Fibroblast of skin of left biceps (primary cell): ENCODE measurements at places on chromosomes 3 and 15.

- DNase-seq = no peak
These were observed 333.5 kb downstream of the FOXP1 start for GRCh38 chr3:71250026-71250425.

DNA sequence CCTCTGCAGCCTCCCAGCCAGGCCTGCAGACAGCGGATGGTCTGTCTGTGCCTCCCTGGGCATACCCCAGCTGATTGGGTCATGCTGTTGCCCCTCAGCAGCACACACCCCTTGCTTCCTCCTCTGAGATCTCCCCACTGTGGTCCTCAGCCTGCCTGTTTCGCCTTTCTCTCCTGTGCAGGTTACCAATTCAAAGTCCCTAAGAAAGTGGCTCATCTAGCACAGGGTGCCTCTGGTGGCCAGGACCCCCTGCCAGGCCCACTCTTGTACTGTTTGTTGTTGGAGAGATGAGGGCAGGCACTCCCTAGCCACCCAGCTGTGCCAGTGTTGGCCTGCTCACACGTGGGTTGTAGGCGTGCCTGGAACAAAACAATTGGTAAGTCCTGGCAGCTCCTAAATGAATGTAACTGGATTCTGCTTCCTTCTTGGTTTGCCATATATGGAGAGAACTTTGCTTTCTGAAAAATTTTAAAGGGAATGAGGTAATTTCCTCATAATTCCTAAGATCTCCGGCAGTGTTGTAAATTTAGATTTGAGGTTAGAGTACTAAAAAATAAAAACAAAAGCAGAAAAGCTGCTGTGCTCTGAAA is 213.2 kb upstream of the IL12A start:
- peak; percentile 72 for DNase-seq

DNA sequence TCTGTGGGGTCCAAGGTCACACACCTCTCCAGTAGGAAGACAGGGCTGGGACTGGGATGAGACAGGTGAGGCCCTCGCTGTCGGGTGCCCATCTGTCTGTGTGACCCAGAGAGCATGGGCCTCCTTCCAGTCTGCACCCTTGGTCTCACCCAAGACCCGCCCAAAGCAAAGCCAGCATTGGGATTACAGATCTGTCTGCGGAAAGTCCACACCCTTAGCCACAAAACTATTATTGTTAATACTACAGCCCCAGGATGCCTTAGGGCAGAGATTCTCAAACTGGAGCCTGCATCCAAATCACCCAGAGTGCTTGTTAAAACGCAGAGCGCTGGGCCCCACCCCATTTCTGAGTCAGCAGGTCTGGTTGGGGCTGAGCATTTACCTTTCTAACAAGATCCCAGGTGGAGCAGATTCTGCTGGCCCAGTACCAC is 58.5 kb upstream of the ZNF148 start:
- no peak for DNase-seq

GRCh38 chr15:27695726-27696125 is 403.4 kb downstream of the OCA2 start:
- DNase-seq = no peak

DNA sequence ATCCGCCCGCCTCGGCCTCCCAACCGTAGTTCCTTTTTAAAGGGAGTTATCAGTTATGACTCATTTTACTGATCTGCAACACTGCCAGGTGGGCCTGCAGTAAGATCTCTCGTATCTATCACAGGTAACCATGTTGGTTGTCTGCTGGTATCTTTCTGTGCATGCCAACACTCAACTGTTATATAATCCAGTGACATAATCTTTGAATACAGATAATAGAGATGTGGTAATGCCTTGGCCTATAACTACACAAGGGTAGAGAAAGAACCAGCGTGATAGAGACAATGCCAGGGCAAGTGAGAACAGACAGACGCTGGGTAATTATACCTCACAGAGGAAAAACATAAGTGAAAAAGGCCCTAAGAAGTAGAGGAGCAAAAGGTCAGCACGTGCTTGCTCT is 11.0 kb upstream of the ARPP19 start:
- DNase-seq = no peak

DNA sequence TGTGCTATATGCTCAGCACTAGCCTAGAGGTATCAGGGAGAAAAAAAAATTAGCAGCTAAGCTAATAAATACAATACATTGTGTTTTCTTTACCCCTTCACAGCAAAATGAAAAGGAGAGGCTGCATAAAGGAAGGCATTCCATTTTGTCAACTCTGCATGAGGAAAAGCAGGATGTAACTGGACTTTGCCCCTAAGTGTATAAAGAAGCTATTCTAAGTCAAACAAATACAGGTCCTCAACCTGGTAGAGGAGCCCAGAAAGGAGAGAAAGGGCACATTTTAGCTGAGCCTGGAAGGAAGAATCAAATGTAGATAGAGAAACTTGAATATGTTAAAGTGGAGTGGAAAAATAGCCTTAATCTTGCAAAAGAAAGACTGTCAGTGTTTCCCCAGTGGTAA is 89.0 kb upstream of the SPRED1 start:
- no peak for DNase-seq

GRCh38 chr3:181859518-181859917 is 147.8 kb downstream of the SOX2 start:
- no peak for DNase-seq

DNA sequence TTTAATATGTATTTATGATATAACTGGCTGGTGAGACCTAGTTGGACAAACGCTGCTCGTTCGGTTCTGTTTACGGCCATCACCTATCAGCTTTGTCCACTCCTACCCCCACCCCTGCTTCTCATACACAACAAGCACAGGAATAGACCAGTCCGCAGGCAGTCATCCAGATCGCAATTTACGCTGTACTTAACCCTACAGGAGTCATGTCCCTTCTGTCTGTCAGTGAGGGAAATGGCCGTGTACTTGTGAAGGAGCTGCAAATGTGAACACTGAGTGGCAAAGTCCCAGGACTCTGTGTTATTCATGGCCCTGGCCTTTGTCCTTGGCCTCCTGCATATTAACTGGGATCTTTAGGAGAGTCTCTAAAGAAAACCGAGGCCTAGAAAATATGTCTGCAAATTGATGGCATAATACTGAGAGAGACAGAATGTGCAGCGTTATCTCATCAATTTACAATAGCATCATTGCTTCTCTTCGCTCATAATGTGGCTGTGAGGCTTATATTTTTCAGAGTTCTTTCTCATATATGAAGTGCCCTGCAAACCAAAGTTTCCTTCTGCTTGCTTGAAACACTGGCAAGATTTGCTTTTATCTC is 7.2 kb upstream of the ABHD10 start:
- no peak for DNase-seq

- no peak for DNase-seq
These were observed 163.9 kb upstream of the SMAD3 start for GRCh38 chr15:66901336-66902100.

- DNase-seq = no peak
These were observed 208.1 kb downstream of the OSBPL10 start for GRCh38 chr3:31772758-31773473.

GRCh38 chr3:149511040-149511626 is 36.6 kb downstream of the TM4SF4 start:
- no peak for DNase-seq

- no peak for DNase-seq
These were observed 13.8 kb upstream of the CCR1 start for GRCh38 chr3:46221938-46222337.

- DNase-seq = no peak
These were observed 78.1 kb upstream of the LMOD3 start for GRCh38 chr3:69200384-69201068.

DNA sequence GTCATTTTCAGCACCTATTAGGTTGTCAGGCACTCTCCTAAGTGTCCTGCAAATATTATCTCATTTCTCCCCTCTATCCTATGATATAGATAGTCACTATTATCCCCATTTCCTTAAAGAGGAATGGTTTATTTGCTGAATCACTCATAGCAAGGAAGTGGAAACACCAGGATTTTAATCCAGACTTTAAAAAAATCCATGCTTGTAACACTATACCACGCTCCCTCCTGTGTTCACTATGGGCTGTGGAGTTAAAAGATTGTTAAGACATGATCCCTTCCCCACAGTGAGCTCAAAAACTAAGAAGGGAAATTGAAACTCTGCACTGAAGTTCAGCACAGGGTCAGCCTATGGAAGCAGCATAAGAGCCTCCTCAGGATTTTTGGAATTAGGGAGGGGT is 60.2 kb downstream of the TMEM39A start:
- no peak for DNase-seq

DNA sequence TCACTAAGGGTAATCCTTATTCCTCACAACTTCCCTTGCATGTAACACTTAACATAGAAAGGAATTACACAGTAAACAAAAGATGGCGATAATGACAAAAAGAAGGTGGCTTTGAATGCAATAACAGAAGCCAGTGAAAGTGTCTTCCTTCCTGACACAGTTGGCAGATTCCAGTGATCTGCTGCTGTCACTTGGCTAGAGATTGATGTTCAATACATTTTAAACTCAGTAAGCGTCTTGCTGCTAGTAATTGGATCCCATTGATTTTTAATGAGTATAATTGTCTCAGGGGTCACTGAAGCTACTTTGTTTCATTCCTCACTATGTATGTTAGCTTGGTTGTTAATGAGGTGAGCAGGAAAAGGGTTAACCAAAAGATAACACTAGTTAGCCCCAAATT is 692.7 kb downstream of the NTRK3 start:
- no peak for DNase-seq

DNA sequence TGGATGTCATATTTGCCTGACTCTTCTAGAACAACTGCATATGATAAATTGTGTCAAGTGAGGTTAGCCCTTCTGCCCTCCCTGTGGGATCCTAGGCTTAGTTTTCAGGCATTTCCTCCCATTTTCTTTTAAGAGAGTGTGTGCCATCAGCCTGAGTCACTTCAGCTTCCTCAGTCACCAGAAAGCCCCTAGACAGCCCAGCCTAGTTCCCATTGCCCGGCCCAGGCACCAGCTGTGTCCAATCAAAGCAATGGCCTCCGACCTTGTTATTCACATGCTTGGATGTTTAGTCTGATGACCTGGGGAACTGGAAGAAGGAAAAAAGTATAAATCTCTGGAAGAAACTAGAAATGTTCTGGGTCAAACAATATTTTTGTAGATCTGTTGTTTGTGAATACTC is 221.9 kb upstream of the LRIG1 start:
- no peak for DNase-seq

DNA sequence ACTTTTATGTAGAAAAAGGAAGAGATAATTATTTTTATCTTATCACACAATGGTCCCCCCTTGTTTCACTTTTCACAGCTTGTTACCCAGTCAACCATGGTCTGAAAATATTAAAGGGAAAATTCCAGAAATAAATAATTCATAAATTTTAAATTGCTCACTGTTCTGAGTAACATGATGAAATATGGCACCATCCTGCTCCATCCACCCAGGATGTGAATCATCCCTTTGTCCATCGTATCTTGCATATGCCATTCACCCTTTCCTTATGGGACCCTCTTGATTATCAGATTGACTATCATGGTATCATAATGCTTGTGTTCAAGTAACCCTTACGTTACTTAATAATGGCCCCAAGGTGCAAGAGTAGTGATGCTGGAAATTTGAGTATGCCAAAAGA is 43.7 kb downstream of the ANKRD28 start:
- DNase-seq = no peak

GRCh38 chr3:346186-346585 is 149.6 kb downstream of the CHL1 start:
- DNase-seq = no peak

DNA sequence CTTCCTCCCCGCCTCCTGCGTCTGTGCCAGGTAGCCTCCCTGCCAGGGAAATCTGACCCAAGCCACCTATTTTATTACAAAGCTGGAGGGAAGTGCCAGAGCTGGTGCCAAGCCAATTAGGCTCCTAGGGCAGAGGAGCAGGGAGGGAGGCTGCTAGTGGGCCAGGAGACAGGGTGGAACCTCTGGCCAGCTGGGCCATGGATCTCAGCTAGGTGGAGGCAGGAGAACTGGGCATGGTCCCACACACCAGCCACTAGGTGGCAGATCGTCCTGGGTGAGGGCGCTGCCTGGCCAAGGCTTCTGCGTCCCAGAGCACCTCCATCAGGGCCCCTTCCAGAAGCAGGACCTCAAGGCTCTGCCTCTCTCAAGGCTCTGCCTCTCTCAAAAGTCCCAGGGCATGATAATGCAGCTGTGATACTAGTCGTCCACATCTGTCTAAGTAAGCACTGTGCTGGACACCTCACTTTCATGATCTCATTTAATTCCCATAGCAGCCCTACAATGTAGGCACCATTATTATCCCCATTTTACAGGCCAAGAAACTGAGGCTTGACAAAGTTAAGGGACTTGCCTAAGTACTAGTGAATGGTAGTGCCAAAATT is 4.5 kb upstream of the RFT1 start:
- DNase-seq = peak; percentile 6

GRCh38 chr15:34065261-34065660 is 26.3 kb upstream of the AVEN start:
- DNase-seq = no peak

DNA sequence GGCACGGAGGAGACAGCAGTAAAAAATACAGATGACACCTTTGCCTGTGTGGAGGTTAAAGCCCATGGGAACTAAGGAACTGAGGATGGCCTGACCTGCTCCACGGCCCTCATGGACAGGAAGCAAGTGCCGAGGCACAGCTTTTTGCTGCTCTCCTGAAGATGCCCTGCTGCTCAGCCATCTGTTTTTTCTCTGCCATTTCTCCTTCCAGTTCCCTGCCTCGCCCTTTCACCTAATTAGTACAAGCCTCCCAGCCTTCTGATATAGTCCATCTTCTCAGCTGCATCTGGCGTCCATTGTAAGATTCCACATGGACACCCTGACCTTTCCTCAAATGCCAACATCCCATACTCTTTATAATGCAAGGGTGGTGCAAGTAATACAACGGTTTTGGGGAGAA is 11.8 kb upstream of the CXCR6 start:
- no peak for DNase-seq

DNA sequence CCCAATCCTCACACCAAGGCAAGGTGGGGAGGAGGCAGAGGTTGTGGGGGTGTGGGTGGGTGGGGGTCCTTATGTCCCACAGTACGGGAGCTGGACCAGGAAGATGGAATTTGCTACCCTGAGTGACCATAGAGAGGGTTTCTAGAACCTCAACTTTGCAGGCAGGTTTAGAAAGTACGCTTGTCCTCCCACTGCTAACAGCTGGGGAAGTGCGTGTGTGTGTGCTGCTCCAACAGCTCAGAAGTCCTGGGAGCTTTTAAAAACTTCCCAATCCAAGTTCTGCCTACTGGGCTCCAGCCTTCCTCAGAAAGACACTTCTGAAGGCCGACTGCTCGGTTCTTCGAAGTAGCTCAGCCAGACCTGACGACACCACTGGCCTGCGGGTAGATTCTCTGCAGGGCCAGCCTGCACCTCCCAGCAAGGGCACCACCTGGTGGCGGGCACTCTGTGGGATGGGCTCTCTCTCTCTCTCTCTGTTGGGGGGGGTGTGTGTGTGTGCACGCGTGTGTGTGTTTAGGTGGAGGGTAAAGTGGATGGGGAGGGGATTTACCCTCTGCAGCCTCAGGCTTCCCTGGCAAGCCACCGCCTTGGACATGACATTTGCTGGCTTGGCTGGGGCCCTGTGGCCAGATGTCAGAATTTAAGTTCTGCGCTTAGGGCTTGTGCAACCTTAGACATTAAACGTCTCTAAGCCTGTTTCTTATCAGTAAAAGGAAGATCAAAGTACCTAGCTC is 15.6 kb downstream of the TMEM158 start:
- DNase-seq = no peak

GRCh38 chr15:90234096-90234988 is at the start of gene GDPGP1:
Gene GDPGP1, plus strand, starts transcription at chr15:90234209. Its CDS starts 6,700 bp downstream, at chr15:90240909.
- DNase-seq = no peak
